Panc1 (cell line): ENCODE measurements at places on chromosomes 2 and 18.

DNA sequence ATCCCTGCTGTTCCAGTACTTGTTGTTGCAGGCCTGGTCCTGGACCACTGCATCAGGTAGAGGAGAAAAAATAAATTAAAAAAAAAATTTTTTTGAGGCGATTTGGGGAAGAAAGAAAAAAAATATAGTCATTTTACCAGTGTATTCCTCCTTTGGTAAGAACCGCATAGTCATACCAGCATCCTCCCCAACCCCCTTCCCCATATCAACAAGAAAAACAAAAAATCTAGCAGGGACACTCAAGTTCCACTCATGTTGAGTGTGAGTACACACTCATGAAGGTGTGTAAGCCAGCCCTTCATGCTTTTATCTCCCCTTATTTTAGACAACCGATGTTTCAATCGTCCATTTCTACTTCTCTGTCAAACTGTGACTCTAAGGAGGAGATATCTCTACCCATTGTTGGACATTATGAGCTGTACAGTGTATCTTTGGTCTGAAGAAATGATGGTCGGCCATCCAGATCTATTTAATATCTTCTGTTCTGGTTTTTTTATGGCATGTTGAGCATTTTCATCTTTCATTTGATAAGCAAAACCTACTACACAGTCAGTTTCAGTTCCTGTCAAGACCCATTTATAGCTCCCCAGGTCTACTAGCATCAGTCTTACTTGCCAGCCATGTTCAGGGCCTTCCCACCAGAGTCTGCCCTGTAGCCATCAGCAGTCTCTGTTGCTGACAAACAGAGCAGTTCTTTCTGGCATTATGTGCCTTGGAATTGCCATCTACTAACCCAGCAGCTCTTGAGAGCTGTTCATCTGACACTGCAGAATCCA, 20.0 kb downstream of the ELP2 start:
- no peak for DNase-seq

DNA sequence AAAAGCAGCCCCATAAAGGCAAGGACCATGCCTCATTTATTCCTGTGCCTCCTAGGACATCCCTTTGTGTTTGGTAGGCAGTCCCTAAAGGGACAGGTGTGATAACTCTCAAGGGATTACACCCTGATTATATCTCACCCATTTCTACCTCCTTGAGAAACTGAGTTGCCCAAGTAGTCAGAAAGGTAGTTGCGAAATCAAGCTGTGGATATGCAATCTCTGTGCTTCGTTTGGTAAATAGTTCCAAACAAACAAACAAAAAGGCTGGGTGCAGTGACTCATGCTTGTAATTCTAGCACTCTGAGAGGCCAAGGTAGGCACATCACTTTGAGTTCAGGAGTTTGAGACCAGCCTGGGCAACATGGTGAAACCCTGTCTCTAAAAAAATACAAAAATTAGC, 100.2 kb upstream of the ARL5A start:
- DNase-seq: no peak

DNA sequence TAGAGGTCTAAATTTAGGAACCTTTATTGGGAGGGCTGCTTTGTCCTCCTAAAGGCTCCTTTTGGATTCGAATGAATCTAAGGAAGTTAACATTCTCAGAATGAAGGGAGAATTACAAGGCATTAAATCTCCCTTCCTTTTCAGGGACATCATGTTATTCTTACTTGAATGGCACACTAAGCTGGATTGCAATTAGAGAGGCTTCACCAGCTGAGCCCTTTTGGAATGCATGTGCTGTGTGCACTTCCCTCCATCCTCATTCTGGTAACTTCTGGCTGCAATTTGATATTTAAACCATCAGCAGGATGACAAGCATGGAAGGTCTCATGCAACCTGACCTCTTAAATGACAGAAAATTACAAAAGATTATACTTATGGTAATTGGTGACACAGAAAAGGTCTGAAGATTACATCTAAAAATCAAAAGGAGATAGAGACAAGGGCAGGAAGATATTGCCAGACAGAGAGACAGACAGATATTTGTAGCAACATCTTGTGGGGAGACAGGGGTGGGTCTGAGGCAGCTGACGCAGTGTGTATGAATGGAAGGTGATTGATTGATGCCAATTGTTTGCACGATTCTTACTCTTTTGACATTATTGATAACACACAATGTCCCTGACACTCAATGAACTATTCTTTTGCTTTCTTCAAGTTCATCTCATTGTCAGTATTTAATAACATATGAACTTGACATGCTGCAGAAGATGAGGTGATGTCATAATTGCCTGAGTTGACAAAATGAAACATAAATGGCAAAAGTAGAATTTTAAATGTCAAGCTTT, 570.8 kb upstream of the GYPC start:
- DNase-seq: no peak

GRCh38 chr18:25109484-25109883, 242.5 kb downstream of the ZNF521 start:
- DNase-seq: no peak

DNA sequence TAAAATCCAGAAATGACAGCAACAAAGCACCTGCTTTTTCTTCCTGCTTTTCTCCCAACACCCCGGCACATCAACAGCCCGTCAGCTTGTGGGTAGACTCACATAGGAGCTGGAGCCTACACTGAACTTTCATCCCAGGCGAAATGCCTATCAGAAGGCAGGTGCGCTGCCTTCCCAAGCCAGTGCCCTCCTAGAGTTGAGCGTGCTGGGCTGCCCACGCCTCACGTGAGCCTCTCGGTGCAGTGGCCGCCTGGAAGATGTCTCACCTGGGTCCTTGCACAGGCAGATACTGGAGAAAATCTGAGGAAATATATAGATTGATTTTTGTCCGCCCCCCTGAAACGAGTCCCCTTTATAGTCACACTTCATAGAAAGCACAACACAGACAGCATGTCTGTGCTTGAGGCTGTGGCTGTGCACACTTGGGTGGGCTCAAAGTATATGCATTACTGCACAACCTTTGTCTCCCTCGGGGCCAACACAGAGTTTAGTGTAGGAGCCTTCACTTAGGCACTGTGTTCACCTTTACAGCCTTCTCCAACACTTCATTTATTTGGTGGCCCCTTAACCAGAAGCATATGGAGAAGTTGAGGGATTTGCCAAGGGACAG, 112.5 kb downstream of the SMAD7 start:
- no peak for DNase-seq

- DNase-seq: no peak
Observed at GRCh38 chr2:224798180-224798579, 82.0 kb upstream of the CCDC195 start.
